Stimulated activated CD8-positive, alpha-beta memory T cell treated with anti-CD3 and anti-CD28 coated beads, Interleukin-4, amount 100 ng/mL, for 1 hour (primary cell): ENCODE measurements at places on chromosomes 5 and 9.

DNA sequence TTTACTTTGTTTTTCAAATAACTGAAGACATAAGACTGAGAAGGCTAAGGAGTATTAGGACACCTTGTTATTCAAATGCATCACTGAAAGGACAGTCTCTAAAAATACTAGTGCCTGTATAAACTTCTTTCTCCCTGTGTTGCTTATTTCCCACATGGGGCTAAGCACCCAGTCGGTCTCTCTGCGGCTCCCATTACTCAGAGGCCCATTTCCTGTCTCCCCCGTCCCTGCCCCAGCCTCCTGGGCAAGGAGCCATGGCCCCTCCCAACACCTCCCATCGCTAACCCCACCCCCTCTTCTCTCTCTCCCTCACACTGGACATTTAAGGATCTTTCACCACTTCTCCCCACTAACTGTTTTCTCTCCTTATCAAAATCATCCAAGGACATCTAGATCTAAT, 81.9 kb downstream of the EBF1 start:
- no peak for DNase-seq

- no peak for DNase-seq
Measured at GRCh38 chr5:28574606-28575005, 1536.2 kb upstream of the CDH9 start.

DNA sequence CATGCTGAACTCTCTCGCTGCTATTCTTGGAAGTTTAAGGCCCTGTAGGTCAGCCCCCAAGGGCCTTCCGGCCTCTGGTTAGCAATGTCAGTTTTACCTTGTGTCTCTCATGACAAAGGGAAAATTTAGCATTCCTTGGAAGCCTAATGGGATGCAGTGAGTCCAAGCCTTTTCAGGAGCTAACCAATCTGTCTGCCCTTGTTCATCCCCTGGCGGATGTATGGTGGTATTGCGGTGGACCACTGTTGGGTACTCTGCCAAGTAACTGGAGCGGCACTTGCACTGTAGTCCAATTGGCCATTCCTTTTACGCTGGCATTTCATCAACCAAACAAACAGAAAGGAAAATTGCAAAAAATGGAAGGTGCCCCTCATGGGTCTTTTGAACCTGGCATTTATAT, 318.4 kb upstream of the NMUR2 start:
- no peak for DNase-seq

DNA sequence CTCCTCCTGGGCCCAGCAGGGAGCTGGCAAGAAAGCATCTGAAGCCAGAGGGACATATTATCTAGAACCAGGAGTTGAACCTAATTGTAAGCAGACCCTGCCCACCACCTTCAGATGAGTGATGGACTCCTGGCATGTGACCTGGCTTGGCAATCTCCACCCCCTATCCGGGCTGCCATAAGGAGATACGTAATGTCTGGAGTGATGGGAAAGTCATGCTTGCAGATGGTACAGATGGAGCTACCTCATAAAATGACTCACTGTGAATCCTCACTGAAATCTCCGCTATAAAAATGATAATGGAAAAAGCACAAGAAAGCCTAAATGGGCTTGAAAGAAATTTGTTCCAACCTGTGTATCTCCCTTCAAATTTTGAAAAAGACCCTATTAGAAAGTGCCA, 157.5 kb downstream of the DMRT2 start:
- DNase-seq: no peak

DNA sequence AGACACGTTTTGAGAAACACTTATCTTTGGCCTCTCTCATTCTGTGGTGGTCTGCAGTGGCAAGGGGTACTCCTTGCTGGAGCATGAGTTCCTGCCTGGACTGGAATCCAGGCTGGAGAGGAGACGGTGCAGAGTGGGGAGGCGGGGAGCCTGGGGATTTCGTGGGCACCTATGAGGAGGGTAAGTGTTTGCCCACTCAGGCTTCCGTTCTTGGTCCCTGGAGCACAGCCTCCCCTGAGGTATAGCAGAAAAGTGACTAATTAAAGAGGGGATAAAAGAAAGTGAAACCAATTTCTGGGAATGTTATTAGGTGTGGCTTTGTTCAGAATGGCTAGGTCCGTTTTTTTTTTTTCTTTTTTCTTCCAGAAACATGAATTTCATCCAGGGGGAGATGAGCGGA, 90.8 kb downstream of the ARHGAP26 start:
- DNase-seq: no peak

- no peak for DNase-seq
Measured at GRCh38 chr9:15377625-15378540, 44.8 kb upstream of the SNAPC3 start.

DNA sequence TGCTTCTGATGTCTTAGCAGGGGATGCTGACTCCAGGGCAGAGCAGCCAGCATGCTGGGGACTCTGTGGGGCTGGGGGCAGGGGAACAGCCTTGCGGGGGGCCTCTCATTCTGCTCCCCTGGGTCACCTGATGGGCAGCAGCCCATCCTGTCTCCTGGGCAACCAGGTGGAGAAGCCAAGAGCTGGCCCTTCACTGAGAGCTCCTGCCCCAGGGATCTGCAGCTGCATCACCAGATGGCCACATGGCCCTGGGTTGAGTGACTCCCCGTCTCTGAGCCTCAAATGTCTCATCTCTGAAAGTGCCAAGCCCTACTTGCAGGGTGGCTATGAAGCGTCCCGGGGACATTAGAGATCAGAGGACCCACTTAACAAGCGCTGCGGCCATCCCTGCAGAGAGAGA, 49.1 kb downstream of the LRSAM1 start:
- no peak for DNase-seq

DNA sequence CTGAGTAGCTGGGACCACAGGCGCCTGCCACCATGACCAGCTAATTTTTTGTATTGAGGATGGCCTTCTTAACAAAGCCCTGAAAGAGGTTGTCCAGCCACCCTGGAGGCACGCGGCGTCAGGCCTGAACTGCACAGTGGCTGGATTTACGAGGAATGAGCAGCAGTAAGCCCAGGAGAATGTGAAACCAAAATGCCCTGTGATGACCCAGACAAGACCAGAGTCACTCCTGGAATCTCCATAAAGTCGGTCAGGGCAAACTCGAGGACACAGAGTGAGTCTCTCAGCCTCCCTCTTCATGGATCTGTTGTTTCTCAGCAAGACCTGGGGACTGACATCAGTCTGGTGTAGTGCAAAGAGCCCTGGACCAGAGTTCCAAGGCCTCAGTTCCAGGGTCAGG, 53.2 kb upstream of the C5orf58 start:
- no peak for DNase-seq

GRCh38 chr9:123058834-123059233, 25.4 kb downstream of the GPR21 start:
- DNase-seq: no peak

GRCh38 chr9:36548454-36548853, 24.2 kb upstream of the MELK start:
- DNase-seq: no peak

- no peak for DNase-seq
Measured at GRCh38 chr5:53422539-53422938, 57.9 kb upstream of the FST start.

GRCh38 chr5:59416451-59416850, 477.1 kb downstream of the PDE4D start:
- no peak for DNase-seq

DNA sequence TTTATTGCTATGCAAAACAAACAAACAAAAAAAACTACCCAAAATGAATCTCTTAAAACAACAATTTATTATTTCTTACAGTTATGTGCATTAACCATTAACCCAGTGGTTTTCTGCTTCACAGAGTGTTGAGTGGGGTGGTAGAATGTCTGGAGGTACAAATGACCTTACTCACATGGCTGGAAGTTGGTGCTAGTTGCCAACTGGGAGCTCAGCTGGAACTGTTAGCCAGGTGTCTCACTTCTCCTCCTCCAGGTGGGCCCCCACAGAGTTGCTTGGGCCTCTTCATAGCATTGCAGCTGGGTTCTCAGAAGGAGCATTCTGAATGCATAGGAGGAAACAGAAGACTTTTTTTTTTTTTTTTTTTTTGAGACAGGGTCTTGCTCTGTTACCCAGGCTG, 10.5 kb upstream of the B4GALT1 start:
- no peak for DNase-seq

GRCh38 chr9:34291023-34291422, 38.0 kb downstream of the KIF24 start:
- DNase-seq: no peak

DNA sequence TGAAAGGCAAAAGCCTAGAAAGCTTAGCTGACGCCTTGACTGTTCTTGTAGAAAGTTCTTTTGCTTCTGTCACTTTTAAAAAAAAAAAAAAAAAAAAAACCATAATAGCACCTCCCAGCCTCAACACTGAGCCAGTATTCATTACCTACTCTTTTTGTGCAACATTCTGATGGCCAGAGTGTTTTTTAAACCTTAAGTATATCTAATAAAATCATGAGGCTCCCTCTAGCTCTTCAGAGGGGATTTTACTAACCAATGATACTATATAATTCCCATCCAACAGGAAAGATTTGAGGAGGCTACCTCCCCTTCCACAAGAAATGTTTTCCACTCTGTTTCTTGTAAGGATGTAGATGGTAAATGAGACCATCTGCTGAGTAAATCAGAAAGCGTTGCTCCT, 3.9 kb downstream of the BNC2 start:
- no peak for DNase-seq

DNA sequence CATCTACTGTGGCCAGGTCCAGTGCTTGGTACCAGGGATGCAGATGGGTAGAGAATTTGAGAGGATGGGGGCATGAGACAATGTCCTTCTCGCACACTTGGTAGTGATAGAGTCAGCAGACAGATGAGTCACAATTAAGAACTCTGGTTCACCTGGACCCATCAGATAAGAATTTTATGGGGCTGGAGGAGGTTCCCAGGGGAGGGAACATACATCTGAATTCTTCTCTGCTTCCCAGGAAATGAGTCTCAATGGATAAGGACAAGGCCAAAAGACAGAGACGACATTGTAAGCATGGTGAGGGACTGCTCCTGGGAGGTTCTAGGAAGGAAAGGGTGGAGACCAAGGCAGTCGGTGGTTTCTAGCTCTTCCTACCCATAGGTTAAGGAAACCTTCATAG, 5.3 kb downstream of the SLC4A9 start:
- DNase-seq: no peak

GRCh38 chr5:38922199-38922598, 76.4 kb downstream of the OSMR start:
- DNase-seq: no peak

DNA sequence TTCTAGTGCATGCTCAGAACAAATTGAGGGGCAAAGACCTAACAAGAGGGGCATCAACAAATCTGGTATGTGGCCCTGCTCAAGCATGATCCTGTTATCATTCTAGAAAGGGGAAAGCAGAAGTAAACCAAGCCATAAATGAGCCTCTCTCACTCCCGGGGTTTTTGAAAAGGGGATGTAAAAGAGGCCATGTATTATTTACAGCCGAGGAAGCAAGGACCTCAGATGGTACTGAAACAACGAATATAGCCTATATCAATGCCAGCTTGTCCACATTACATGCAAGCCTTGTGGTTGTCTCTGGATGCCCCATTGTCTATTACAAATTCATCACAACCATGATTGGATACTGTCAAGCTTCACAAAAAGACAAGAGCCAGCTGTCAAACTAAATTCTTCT, 211.3 kb downstream of the DCP2 start:
- DNase-seq: no peak

- DNase-seq: no peak
Measured at GRCh38 chr9:93598647-93599241, 22.4 kb downstream of the PHF2 start.

- DNase-seq: no peak
Measured at GRCh38 chr5:76560952-76561891, 62.0 kb downstream of the F2RL2 start.

DNA sequence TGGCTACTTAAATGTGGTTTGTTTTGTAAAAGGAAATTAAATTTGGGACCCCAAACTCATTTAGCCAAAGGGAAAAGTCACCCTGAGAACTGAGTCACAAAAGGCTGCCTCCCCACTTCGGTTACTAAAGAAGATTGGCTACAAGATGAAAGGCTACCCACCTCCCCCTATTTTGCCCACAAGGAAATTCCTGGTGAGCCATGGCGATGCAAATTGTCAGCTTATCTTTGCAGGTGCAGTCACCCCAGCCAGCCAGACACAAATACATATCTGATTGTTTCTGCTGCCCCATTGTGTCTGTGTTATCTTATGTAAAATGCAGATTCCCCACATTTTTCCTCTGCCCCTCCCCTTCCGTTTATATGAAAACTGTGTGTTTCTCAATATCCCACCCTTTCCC, 8.9 kb downstream of the PAEP start:
- DNase-seq: no peak

DNA sequence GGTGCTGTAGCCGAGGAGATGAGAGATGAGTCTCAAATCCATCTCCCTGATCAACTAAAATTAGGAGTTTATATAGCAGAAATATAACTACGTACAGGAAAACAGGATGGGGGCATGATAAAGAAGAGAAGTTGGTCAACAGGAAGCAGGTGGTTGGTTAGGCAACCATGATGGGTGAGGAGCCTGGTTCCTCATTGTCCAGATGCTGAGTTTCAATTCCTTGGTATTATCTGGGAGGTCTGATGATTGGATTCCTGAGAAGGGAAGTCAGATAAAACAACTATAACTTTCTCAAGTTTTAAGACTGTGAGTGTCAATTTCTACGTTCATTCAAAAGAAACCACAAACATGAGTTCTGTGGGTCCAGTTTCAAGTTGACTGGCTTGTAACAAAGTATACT, 323.9 kb downstream of the MTRR start:
- no peak for DNase-seq

DNA sequence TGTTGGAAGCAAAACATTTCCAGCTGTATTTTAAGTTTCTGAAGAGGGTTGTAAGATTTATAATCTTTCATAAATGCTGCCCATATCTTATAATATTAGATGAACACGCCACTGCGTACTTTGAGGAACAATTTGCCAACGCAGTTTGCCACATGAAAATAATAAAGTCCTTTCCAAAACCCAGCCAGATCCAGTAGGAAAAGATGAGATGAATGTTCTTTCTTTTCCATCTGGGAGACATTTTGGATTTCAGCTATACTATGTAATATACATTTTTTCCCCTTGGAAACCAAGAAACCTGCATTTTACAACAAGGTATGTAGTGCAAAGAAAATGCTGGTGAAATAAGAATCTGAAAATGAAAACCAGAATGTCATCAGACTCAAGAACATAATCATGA, 125.4 kb downstream of the NFIB start:
- DNase-seq: no peak

DNA sequence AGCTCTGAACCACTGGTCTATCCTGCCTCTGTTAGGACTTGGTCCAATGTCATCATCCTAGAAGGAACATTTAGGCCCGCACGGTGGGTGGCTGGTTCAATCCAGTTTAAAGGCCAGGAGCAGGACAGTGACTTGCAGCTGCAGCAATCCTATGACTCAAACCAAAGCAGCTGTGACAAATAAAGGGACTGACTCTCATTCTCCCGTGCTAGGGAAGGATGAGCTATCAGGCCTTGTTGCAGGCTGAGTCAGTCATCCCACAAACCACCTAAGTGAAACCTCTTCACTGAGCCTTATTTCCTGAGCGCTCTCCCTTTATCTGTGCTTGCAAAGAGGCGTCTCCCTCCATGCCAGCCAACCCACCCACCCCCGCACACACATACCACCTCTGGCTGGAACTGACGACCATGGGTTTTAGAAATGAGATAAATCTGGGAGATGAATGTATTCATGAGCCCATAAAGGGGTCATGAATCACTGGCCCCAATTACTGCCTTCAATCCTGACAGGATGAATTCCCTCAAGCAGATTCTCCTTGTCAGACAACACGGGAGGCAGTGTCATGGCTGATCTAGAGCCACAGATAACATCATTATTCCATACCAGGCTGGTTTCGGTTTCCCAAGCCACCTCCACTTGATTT, 93.4 kb downstream of the KCNIP1 start:
- no peak for DNase-seq

- DNase-seq: no peak
Measured at GRCh38 chr5:21688655-21689054, 1164.5 kb downstream of the CDH12 start.
